Lower leg skin (tissue), 4 donors: ENCODE measurements at places on chromosomes 6 and 20.

DNA sequence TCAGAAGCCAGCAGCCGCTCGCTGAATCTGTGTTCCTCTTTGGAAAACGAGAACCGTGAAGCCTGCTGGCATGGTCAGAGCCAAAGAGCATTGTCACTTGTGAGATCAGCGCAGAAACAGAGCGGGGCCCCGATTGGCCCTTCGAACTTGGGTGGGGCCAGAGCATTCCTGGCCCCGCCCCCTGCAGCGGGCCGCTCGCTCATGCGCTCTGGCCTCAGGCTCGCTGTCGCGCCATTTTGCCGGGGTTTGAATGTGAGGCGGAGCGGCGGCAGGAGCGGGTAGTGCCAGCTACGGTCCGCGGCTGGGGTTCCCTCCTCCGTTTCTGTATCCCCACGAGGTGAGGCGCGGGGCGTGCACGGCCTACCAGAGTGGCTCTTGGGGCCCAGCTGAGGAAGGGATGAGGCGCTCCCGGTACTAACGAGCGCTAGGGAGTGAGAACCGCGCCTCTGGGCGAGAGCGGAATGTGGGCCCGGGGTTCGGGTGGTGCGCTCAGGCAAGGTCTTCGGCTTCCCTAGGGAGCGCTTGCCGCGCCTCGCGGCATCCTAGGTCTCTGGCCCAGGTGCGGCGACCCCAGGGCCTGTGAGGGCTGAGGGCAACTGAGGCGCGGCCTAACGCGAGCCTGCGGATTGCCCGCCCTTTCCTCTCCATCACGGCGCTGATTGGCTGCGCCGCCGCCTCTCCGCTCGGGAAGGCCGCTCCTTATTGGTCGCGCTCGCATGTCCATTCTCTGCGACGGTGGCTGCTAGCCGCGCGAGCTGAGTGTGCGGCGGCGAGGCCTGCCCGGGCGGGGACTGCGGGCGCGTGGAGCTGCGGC is at the start of gene CSE1L:
Gene CSE1L, plus strand, starts transcription at position 226 of the 814 bp plus-strand sequence. CDS start 12,152 bp downstream, outside the sequence.
- peak; percentile 92 for DNase-seq

DNA sequence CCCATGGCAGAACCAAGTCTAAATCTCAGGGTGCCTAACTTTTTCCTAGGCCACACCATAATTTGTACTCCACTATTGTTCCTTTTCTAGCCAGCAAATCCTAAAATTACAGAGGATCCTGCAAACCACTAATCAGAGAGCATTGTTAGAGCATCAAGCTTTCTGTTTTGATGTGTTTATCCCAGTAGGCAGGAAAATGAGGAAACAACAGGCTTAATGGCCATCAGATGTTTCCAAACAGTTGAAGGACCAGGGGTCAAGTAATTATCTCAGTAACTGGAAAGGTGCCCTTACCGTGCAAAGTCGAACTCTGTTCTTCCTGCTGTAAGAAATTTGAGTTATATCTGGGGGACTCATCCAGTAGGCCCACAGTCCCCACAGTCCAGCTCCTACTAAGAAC is 58.7 kb downstream of the RALY start:
- no peak for DNase-seq

DNA sequence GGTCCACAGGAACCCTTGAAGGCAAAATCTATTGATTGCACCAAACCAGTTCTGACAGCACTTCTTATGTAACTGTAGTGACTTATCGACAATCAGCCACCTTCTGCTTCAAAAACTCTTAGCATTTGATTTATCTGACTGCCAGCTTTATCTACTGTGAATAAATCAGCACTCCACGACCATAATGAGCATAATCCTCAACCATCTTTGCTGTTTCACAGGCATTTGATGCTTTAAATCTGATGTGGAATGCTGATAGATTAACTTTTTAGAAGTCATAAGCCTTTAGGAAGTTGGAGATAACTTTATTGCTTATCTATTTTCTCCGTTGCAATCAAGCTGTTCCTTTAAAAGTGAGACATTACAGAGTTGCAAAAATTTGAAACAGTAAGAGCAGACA is 101.5 kb upstream of the PTCHD4 start:
- DNase-seq = no peak

- peak; percentile 18 for DNase-seq
These were observed 296.6 kb downstream of the PHACTR1 start for GRCh38 chr6:13012977-13013680.

- DNase-seq = no peak
These were observed 2.0 kb downstream of the ZBP1 start for GRCh38 chr20:57618091-57618763.

DNA sequence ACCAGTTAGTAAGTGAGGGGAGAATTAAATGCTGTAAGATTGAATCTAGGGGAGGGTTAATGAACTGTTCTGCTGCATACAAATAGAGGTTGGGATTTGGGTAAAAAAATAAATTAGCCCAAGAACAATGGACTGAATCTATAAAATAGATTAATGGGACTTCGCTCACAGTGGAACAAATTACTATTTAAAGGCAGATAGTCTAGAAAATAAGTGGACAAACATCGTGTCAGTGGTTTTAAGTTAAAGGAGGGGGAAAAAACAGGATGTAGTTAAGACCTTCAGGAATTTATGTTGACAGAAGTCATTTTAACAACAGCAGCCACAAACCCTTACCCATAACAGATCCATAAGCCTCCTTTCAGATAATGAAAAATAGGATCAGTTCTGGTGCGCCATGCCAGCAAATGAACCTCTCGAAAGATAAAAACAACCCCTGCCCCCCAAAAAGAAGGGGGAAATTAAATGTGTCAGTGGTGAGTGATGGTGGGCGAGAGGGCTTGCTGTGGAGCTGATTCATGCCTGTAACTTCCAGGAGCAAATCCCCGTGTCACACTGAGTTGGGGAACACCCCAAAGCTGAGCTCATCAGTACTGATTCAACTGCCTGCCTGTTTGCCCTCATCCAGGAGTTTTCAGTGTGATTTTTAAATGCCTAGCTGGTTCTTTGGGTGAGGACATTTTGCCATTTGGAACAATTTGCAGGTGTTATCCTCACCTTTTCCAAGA is 86.8 kb downstream of the PPP1R14C start:
- no peak for DNase-seq

- no peak for DNase-seq
These were observed 7.4 kb upstream of the ADTRP start for GRCh38 chr6:11785774-11786579.

- peak; percentile 37 for DNase-seq
These were observed 111.2 kb upstream of the MMS22L start for GRCh38 chr6:97394160-97394748.

DNA sequence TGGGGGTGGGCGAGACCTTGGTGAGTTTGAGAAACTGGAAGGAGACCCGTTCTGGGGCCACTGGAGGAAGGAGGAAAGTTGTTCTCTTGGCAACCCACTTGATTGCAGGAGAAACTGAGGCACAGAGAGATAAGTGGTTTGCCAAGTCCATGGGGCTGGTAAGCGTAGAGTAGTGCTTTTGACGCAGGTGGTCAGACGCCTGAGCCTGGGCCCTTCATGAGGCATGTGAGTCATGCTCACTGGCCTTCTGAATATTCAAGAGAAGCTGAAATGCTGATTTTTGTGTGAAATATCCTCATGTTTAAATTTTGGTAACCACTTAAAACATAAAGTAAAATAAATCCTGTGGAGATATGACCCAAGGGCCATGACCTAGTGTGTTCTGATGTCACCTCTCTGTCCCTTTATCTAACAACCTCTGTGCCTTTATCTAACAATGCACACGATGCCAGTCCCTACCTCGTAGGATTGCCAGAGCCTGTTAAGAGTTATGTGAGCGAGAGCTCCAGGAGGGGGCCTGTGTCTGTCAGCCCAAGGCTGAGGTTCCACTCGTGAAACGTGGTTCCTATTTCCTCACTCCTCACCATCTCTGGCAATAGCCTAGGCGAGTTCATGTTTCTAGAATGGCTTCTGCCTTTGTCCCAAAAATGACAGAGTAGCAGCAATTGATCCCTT is 32.8 kb upstream of the PMEPA1 start:
- DNase-seq = no peak

DNA sequence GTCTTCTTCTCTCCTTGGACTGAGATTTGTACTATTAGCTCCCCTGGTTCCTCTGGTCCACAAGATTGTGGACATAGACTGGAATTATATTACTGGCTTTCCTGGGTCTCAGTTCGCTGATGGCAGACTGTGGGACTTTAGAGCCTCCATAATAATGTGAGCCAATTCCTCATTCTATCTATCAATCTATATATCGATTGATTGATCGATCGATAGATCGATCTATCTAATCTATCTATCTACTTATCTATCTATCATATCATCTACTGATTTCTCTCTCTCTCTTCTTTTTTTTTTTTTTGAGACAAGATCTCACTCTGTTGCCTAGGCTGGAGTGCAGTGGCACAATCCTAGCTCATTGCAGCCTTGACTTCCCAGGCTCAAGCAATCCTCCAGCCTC is 51.5 kb upstream of the DDR1 start:
- no peak for DNase-seq

DNA sequence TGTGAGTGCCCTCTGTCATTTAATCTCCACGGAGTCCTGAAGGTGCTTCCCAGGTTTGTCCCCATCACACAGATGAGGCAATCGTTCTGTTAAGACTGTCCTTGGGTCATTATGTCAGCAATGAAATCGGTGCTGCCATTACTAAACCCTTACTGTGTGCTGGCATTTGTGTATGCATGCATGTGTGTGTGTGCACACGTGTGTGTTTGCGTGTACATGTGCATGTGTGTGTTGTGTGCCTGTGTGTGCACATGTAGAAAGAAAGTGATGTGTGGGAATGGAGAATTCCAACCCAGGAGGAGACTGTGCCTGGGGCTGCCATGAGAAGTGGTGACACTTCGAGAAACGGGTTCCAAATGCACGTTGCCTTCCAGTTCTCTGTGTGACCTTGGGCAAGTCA is 110.3 kb downstream of the CDH26 start:
- DNase-seq = no peak

GRCh38 chr6:90216072-90216977 is 80.3 kb downstream of the BACH2 start:
- no peak for DNase-seq

GRCh38 chr6:15504040-15504495 is 158.8 kb downstream of the DTNBP1 start:
- peak; percentile 59 for DNase-seq

DNA sequence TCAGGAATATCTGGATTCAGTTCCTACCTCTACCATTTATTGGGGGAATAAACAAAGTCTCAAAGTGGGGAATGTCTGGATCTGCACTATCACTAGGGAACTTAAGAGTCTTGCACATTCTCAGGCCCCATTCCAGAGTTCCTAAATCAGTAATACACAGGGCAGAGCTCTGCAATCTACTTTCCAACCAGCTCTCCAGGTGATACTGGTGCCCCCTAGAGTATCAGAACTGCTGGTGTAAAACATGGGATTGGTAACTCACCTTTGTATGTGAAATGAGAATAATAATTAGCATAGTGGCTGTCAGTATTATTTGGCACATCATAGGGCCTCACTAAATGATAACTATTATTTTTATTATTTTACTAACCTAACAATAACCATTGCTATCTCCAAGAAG is 278.8 kb upstream of the IMPG1 start:
- no peak for DNase-seq

DNA sequence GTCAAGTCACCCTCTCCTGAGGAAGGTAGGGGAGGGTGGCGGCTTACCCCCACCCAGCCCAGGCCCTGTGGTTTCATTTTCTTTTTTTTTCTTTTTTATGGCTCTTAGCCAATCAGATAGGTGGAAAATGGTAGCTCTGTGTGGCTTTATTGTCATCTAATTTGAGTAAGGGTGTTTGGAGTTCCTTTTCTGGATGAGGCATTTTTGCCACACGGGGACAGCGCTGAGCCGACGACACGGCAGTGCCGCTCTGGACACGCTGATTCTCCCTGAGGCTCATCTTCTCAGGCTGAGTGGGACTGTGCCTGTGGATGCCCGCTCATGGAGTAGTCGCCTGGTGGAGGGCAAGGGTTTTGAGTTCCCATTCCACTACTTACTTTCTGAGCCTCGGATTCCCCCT is 37.6 kb upstream of the ANGPT4 start:
- DNase-seq = no peak

GRCh38 chr6:158290040-158290439 is 22.2 kb upstream of the TULP4 start:
- no peak for DNase-seq

DNA sequence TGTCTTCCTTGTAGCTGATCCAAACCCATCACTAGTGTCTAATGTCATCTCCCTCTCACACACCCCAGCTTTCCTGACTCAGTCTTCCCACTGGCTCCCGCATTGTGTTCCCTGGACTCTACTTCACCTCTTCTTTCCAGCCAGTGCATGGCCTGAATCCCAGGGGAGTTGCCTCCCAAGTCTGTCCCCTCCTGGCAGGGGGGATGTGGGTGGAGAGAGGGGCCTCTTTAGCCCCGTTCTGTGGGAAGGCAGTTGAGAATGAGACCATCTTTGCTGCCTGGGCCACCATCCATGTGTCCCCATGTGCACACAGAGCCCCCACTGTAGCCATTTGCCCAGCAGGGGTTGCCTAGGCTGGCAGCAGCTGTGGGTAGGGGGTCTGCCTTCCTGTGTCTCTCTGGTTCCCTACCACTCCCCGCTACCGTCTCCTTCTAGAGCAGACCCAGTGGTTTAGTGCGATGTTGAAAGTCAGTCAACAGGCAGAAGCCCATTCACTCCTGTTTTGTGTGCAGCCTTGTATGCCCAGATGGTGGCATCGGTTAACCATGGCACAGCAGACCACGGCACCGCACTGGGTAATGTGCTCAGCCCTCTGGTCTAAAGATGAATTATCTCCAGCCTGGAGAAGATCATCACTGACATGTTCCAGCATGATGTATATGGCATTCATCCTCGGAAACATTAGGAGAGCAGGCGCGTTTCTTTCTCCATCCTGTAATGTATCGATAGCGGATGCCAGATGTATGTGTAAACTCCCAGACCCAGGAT is 178.8 kb upstream of the SNX9 start:
- no peak for DNase-seq

DNA sequence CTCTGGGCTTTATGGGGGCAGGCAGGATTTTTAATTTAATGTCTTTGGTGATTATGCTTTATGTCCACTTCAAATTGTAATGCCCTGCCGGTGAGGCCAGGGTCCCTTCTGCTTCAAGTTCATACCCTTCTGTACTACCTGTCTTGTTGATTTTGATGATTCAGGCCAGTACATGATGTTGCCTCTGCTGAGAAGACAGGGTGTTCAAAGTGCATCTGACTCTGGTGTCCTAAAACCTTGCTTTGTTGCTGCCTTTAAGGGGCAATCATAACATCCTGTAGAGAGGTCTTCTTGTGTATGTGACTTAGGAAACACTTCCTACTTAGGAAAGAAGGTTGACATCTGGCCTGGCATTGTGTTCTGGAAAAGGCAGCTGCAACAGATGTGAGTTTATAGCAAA is 113.2 kb downstream of the TMEM170B start:
- no peak for DNase-seq

DNA sequence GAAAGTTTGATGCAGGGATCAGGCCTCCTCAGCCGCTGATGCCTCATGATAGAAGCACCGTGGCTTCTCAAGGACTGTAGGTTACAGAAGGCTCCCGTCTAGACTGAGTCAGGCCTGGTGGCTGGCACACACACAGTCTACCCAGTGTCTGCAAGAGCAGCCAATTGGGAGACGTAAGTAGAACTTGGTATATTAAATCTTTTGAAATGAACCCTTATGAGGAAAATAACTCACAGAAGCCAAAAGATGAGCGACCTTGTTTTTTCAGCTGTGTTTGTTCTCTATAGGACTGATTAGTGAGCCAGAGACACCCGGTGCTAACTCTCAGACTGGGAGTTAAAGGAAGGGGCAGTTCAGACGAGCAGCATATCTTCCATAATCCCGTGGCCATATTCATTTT is 5.9 kb upstream of the PDE10A start:
- no peak for DNase-seq

- peak; percentile 88 for DNase-seq
These were observed 2.8 kb downstream of the SOX4 start for GRCh38 chr6:21596145-21596948.

GRCh38 chr6:109722011-109722410 is 30.9 kb downstream of the FIG4 start:
- DNase-seq = no peak
